ENCODE measurements at places on chromosomes 1 and 21.

DNA sequence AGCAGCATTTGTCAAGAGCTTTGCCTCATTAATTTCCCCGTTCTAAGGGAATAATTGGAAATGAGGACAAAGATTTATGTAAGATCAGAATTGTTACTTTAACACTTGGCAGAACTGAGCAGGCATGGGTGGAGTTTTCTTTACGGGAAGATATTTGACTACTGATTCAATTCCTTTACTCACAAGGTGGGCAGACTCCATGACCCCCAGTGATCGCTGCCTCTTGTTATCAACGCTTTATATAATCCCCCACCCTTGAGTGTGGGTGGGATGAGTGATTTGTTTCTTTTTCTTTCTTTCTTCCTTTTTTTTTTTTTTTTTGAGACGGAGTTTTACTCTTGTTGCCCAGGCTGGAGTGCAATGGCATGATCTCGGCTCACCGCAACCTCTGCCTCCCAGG is 65.3 kb upstream of the TENT5B start:
- no peak for DNase-seq

DNA sequence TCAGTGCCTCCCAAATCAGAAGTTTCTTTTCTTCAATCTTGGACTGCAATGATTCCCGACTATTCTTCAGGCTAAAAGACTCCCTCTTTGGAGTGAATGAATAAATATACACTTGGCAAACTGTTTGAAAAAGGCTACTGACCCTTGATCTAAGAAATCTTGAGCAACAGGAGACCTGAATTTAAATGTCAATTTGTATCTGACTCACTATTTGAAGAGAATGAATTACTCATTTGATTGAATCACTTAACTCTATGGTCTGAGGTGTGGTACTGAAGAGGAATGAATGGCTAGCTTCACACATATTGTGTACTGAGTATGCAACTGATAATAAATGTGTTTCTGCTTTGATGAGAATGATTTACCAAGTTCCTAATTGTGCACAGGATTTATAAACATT is 4.6 kb upstream of the SMG7 start:
- DNase-seq: no peak

DNA sequence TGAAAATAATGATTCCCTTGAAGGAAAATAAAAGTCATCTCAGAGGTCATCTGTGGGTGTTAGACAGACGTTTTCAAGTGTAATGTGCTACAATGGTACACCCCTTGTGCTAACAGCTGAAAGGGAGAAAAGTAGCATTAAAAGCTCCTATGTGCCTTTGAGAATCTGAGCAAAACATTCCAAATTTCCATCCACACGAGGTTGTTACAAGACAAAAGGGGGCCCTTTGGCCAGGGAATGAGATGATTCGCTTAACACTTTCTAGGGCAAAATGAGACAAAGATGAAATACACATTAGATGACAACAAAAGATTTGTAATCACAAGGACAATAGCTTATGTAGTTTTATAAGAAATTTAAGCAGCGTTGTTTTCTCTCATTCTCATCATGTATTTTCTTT is 303.6 kb downstream of the LMX1A start:
- no peak for DNase-seq

DNA sequence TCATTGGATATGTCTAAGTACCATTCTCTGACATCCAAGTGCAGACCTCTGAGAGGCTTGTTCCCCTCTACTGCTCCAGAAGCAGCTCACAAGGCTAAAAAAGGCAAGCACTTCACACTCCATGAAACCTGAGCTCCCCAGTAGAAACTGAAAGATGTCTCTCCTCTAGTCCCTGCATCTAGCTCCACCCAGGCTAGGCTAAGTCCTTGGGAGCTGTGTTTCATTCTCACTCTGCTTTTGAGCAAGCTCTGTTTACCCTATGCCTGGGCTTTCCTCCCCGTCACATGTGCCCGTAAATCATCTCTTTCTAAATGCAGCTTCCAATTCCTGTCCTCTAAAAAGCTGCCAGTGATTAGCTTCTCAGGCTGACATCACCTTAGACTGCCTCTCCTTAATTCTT is 39.0 kb downstream of the LRRC71 start:
- no peak for DNase-seq

- no peak for DNase-seq
These were observed 630.5 kb downstream of the SMYD3 start for GRCh38 chr1:245876586-245876985.

DNA sequence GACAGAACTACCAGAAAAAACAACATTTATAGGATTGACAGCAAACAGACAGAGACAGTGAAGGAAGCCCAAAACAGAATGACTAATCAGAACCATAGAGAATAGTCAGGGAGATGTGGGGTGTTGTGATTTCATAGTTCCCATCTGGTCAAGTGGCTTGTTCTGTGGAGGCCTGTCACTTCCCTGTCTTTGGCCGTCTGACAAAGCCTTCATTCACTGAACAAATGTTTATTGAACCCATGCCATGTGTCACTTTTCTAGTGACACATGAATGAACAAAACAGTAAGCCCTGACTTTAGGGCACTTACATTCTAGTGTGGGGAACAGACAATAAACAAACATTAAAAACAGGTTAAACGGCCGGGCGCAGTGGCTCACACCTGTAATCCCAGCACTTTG is 3.2 kb upstream of the SRRM1 start:
- DNase-seq: no peak

- DNase-seq: no peak
These were observed 806.7 kb upstream of the PRMT6 start for GRCh38 chr1:106249810-106250209.

DNA sequence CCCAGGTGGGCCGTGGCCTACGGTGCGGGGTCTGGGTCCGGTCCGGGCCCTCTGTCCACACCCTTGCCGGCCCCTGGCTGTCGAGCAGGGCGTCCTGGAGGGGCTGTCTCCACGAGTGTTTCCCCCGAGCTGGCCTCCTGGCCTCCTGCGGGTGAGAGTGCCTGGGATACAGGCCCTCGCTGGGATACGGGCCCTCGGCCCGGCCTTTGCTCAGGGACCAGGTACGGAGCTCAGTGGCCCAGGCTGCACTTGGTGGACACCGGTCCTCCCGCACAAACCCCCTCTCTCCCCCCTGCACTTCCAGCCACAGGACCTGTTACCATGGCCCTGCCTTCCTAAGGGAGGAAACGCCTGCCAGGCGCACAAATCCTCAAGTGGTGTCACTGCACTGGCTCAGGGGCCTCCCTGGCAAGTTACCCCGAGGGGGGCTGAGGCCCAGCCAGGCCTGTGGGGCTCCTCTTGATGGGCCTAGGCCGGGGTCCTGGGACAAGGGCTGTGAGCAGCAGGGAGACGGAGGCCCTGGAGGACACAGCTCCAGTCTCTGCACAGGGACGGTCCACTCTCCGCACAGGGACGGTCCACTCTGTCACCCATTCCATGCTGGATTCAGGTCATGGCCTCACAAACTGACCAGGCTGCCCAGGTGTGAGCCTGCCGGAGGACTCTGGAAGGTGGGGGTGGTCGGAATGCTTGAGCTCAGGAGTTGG is 18.2 kb upstream of the RNF223 start:
- DNase-seq: no peak

DNA sequence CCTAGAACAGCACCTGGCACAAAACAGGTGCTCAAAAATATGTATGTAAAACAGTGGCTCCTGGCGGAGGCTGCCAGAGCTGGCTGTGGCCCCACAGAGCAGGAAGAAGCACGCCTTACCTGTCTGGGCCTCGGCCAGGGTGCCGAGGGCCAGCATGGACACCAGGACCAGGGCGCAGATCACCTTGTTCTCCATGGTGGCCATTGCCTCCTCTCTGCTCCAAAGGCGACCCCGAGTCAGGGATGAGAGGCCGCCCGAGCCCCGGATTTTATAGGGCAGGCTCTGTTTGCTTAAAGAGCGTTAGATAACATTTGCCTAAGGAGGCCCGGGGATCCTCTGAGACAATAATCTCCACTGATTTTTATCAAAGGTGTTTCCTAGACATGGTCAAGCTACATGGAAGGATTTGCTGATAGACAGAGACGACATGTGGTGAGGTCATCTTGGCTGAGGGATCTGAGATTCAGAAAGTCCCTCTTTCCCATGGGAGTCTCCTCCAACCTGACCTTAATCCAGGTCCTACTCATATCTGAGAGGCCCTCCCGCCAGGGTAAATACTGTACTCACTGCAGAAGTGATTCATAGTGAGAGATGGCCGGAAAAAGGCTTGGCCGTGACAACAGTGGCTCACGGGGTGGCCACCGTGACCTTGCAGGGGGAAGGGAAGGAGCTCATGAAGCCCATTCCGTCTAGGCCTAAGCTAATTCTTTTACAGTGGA is at the start of gene TFF1:
Gene TFF1, minus strand, starts transcription at position 244 of the 719 bp plus-strand sequence. Its CDS starts 40 bp downstream, at position 204.
- DNase-seq: no peak

DNA sequence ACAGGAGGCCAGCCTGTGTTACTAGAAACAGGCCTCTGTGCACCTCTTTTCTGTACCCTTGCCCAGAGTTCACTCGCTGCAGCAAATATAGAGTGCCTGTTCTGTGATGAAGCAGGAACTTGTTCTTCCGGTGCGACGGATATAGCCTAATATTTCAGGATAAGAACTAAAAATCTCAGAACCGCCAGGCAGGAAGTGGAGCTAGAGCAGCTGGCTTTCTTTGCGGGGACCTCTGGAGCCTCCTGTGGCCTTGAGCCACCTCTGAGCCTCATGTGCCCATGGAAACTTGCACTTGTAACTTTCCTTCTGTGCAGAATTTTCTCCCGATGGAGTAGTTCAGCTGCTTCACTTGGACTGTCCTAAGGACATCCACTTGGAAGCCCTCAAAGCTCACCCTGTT is 44.5 kb upstream of the VAMP3 start:
- DNase-seq: no peak

GRCh38 chr1:87754139-87754538 is 425.5 kb downstream of the LMO4 start:
- DNase-seq: no peak

- no peak for DNase-seq
These were observed 87.5 kb downstream of the CAMTA1 start for GRCh38 chr1:6872573-6873261.

DNA sequence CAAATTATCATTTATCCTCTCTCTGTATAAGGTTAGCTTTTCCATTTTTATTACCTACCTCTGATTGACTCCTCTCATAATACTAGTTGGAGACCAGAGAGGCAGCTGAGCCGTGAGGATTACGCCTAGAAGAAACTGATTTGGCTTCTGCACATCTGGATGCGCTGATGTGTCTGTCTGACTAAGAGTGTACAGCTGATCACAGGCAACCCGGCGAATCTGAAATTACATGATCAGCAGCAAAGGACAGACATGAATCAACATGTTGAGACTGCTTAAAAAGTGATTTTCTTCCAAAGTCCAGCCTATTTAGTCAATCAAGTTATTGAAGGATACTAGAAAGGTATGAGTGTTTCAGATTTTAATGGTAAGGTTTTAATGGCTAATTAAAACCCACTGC is 81.2 kb downstream of the PCSK9 start:
- DNase-seq: no peak

GRCh38 chr21:41681939-41682718 is 84.7 kb downstream of the RIPK4 start:
- no peak for DNase-seq

- peak; percentile 29 for DNase-seq
These were observed 676 bp downstream of the MORC3 start for GRCh38 chr21:36320421-36321324.

DNA sequence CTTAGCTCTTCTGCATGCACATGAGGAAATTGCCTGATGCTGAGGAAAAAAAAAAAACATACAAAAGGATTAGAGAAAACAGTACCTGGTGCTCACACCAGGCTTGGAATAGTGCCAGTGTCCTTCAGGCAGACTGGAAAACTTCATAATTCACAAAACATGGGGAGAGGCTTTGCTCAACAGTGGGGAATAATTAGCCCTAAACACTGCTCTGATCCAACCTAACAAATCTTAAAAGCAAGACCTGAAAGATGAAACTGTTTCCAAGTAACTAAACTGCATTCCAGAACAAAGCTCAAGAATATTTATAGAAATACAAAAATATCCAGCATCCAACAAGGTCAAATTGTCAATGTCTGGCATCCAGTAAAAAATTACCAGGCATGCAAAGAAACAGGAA is 124.8 kb downstream of the AK5 start:
- no peak for DNase-seq

GRCh38 chr1:235567812-235568503 is 63.7 kb upstream of the B3GALNT2 start:
- DNase-seq: no peak

DNA sequence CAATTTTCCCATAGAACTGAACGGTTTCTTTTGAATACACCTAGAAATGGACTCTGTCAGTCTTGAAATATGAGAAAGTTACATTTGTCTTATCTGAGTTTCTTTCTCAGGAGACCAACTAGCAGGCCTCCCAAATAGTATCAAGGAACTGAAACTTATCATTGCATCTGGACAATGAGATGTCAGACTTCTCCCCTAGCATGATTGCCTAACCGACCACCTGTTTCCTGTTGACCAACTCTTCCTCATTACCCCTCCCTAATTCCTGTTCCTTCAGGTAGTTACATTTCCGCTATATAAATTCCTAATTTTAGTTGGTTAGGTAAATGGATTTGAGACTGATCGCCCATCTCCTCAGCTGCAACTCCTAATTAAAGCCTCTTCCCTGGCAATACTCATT is 1587.3 kb downstream of the NCAM2 start:
- DNase-seq: no peak

- no peak for DNase-seq
These were observed 1.0 kb downstream of the RCC1 start for GRCh38 chr1:28506907-28507246.

- DNase-seq: no peak
These were observed 5.8 kb downstream of the TRIM33 start for GRCh38 chr1:114505148-114505561.

- no peak for DNase-seq
These were observed 13.1 kb upstream of the PRRC2C start for GRCh38 chr1:171472183-171472647.

DNA sequence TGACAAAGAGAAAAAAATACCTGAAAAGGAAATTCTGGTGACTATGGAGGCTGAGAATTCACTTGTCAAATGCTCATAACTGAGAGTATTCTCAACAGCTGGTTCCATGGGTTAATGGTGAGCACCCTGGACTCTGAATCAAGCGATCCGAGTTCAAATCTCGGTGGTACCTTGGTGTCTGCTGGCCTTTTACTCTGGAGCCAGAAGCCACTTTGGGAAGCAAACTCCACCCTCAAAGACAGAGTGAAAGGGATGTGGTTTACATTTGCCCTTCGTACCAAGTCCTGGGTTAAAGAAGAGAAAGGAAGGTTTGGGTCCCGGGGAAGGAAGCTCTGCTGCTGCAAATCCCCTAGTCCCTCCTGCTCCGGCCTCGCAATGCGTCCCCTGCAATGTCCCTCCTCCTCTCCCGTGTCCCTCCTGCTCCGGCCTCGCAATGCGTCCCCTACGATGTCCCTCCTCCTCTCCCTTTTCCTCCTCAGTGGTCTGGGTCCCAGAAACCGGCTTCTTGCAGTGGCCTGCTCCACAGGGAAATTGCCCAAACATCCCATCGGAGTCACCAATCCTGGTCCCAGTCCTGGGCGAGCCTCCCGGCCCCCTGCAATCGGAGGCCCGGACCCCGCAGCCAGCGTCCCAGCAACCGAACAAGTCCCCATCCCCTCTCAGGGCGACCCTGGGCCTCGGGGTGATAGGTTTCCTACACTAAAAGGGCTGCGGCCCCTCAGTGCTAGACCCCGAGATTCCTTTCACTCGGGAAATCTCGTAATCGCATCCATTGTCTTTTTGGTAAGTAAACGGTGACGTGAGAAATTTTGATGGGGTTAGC is 129.4 kb downstream of the PPIAL4G start:
- DNase-seq: peak; percentile 49

- no peak for DNase-seq
These were observed 25.3 kb upstream of the RRP15 start for GRCh38 chr1:218259800-218260199.
